ENCODE measurements at places on chromosomes 2 and 18.

DNA sequence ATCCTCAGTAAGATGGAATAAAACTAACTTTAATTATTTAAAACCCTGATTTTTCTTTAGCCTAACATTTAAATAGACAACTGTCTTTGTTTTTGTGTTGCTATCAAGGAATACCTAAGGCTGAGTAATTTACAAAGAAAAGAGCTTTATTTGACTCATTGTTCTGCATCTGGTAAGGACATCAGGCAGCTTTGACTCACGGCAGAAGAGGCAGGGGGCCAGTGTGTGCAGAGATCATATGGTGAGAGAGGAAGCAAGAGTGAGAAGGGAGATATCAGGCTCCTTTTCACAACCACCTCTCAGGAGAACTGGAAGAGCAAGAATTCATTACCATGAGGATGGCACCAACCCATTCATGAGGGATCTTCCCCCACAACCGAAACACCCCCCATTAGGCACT lies 64.6 kb upstream of the TFPI start:
- DNase-seq = no peak

DNA sequence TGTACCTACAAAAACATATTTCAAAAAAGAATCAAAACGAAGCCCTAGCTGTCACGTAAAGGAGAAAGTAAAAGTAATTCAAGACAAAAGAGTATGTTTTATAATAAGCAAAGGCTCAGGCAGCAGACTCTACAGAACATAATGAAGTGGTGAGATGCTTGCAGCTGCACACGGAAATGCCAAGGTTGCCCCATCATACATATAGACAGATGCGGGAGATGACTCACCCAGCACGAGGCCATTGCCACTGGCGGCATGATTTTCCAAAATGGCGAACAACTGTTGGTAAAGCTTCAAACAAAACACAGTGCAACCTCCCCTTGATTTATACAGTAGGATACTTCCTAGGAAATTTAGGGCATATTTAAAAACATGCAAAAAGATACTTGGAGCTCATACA lies 26.0 kb upstream of the C1QL2 start:
- DNase-seq = no peak

DNA sequence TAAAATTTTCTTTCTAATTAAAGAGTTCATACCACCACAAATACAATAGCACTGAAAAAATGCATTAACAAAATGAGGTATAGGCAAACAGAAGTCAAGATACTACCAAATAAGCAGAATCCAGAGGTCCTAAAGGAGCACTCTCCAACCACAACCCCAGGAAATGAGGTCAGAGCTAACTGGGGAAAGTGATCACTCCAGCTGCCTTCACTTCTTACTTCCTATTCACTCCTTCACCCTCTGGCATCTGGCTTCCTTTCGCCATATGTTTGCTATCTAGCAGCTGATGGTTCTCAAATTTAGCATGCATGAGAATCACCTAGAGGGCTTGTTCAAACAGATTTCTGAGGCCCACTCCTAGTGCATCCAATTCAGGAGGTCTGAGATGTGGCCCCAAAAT lies 212.6 kb upstream of the ACVR2A start:
- DNase-seq = no peak

DNA sequence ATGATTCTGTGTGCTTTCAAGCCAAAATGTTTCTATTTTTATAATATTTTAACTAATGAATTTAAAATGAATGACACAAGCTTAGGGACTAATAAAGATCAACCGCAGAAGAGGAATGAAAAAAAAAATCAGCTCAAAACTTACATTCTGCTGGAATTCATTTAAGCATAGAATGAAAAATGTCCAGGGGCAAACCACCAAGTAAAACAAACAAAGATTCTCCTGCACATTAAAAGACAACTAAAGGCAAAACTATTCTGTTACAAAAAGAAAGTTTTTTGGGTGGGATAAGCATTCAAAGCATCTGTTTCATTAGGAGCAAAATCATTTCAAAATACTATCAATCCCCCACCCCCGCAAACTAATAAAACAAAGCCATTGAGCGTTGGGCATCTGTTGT lies 99.3 kb upstream of the SOX11 start:
- DNase-seq = no peak

- DNase-seq = peak; percentile 17
These were observed 95.0 kb downstream of the TNFRSF11A start for GRCh38 chr18:62420151-62420512.

Measured in activated naive CD4-positive, alpha-beta T cell treated with Interleukin-2 at 50 U/mL for 16 hours (primary cell).